ENCODE measurements at places on chromosomes 4 and X.

DNA sequence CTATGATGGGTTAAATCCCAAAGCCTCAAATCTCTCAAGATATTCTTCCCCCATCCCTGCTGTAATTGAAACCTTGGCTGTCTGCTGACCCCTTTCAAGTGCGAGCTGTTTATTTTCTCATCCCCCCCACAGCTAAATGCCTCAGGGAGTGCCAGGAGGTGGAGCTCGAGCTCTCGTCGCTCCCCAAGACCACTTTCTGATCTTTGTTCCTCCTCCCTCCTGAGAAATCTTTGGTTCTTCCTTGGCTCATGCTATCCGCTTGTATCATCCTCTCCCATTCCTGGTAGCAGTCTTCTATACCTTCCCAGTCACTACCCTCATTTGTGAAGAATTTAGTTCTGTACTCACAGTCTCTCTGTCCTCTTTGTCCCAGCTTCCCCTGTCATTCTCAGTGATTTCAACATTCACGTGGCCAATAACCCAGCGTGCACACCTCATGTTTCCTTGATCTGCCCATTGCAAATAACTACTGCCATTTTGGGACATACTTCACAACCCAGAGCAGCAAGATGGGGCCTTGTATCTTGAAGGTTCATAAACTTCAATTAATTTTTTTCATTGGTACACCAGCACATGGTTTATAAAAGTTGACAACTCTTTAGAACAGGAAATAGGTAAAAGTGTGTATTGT lies 9.2 kb upstream of the SLC25A43 start:
- DNase-seq = no peak

GRCh38 chr4:169404960-169405359 lies 134.2 kb upstream of the SH3RF1 start:
- no peak for DNase-seq

GRCh38 chr4:150322646-150323045 lies 244.4 kb downstream of the DCLK2 start:
- DNase-seq = no peak

DNA sequence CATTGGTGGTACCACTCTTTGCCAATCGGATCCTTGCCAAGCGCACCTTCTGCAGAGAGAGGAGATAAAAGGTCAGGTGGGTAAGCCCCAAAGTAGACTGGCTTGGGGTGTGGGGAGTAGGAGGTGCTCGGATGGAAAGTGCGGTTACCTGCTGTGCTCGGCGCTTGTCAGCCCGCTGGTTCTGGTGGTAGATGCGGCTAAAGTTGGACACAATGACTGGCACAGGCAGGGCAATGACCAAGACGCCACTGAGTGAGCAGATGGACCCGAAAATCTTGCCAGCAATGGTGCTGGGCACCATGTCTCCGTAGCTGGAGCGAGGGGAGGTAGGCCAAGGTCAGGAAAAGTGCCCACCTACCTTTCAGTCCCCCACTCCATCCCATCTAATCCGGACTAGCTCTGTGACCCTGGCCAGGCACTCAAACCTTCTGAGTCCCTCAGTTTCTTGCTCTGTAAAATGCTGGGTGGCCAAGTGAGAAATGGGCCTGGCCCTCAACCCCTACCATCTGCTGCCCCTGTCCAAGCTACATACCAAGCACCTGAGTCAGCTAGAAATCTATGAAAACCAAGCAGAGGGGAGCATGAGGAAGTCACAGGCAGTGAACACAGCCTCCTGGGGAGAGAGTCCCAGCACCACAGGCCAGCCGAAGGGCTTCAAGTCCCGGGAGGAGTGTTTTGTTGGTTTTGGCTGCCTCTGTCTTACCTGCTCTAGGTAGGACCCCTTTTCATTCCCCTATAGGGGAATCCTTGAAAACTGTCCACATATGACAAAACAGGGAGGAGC lies 4.7 kb downstream of the KCND1 start:
- DNase-seq = no peak

GRCh38 chr4:25875281-25875745 lies 12.5 kb upstream of the SEL1L3 start:
- DNase-seq = no peak

DNA sequence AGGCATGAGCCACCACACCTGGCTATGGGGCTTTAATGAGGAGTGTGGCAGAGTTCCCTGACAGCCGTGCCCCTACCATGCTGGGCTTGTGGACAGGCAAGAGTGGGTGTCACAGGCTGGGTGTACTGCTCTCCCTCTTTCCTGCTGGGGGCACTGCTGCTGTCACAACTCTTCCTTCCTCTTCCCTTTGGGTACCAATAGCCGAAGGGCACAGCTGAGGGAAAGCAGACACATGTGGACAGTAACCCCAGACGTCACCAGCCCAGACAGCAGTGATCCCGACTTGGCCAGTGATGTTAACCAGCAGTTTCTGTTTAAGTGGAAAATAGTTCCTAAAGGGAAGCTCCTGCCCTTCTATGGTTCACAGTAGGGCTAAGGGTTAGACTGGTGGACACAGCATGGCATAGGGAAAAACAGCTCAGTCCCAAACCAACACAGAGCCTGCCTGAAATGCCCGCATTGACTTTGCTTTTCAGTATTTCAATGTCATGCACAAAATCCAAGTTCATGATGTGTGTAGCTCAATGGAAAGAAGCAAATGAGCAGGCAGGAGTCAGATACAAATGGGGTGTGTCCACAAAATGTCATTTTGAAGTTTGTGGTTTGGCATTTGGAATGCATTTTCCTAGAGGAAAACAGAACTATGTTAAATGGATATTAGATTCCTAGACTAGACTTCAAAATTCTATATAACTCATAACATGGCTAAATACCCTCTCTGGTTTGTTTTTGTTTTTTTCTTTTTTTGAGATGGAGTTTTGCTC lies 24.9 kb upstream of the DDX3X start:
- DNase-seq = no peak

DNA sequence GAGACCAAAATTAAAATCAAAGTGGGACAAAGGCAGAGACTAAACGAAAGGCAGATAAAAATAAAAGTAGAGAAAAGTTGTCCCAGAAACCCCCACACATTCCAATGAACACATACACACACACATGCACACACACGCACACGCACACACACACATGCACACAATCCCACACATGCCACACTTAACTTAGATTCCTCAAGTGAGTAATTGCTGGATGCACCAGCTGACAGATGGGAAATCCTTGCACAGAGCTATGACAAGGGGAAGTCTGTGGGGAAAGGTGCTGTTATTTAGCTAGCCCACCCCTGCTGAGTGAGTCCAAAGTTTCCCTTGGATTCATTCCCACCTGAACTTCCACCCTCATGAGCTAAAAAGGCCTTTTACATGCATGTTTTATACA lies 233.9 kb downstream of the RAB28 start:
- DNase-seq = no peak
